ENCODE measurements at places on chromosomes 6 and 20.

GRCh38 chr6:10655508-10656055, 38.8 kb downstream of the C6orf52 start:
- no peak for DNase-seq

GRCh38 chr6:153960281-153960680, 78.8 kb upstream of the OPRM1 start:
- no peak for DNase-seq

DNA sequence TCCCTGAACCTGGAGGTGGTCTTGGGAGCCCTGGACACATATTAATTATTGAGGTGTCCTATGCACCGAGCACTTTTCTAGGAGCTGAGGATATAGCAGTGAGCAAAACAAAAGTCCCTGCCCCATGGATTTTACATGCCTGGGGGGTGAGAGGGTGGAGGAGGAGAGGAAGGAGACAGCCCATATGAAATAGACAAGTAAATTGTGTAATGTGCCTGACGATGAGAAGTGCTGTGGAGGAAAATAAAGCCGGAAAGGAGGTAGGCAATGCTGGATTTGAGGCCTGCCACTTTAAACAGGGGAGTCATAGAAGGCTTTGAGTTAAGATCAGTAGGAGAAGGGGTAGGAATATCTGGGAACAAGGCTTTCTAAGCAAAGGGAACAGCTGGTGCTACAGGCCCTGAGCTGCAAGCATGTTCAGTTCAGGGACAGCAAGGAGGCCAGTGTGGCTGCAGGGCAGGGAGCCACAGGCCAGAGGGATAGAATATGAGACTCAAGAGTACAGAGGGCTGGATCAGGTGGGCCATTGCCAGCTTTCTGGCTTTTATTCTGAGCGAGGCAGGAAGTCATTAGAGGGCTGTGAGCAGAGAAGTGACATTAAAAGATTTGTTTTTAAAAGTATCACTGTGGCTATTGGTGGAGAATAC, 19.1 kb upstream of the MYLIP start:
- no peak for DNase-seq

DNA sequence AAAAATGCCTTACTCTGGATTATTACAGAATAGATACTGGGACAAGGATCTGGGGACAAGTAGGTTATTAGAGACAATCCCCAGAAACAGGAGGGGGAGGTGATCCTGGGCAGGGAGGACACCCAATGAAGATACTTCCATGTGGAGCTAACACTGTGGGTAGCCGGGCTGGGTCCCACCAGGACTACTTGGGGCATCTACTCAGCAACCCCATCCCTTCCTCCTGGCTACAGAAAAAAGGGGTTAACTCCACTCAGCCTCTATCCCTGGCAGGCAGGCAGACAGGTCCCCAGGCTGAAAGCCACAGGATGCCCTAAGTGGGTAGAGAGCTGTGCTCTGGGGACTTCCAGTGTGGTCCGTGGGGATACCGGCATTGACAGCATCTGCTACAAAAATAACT, 68.0 kb upstream of the NXT1 start:
- no peak for DNase-seq

DNA sequence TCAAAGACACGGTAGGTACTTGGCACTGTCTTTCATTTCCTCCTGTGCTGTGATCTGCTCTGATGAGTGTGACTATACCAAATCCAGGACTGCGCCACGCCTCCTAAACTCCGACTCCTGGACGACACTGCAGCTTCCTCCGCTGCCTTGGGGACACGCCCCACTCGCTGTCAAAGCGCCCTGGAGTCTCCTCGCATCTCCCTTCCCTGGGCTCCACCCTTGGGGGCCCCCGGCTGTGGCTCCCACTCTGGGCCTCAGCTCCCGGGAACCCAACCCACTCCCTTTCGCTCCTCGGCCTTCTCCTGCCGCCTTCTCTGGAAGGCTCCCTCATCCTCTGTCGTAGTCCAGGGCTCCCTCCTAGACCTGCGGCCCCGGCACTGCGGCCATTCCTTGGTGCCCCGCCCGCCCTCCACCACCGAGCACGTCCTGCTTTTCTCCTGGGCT, 61.2 kb downstream of the RSPH3 start:
- no peak for DNase-seq

GRCh38 chr6:149049230-149049629, 268.3 kb upstream of the TAB2 start:
- DNase-seq: no peak

GRCh38 chr20:57097245-57097915, 169.1 kb downstream of the BMP7 start:
- DNase-seq: no peak

DNA sequence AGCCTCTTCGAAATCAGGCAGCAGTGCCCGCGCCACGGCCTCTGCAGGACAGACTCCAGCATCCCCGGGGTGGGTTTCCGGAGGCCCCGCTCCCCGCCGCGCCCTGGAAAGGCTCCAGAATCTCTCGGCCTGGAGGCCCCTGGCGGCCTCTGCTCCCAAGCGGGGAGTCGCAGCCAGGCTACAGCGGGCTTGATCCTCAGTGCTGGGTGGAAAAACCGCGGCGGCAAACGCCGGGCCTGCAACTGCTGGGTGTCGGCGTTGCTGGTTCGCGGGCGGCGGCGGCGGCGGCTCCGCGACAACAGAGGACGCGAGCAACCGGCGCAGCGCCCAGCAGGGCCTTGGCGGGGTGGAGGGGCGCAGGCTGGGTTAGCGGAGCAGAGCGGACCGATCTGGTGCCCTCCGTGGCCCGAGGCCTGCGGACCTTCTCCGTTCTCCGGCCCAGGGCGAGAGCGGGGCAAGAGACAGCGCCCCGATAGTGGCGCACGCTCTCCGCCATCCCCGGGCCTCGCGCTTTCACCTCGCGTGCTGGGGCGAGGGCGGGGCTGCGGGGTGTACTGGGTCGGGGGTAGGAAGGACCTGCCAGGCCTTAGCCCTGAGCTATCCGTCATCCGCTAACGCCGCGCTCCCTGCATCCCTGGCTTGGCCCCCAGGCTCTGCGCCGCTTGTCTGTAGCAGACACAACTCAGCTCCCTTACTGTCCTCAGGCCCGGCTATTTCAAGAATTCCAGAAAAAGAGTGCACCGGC, 3.4 kb upstream of the ZNF292 start:
- DNase-seq: peak; percentile 23

DNA sequence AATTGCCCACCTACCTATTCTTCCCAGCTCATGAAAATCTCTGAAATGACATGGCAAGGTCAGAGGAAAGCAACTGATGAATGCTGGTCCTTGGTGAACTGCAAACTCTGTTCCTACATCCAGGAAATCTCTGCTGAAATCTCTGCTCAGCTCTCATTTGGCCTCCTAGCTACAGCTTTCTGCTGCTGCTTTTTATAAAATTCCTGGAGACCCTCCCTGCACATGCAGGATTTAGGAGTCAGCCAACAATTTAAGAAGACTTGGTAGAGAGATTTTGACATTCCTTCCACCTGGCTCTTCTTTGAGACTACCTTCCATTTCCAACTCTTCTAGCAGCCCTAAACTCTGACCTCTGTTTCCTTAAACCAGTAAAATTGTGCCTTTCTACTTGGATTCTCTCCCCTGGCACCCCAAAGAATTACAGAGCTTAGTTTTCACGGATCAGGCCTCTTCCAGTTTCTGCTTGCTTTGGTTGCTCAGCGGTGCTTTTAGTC, 55.5 kb downstream of the PDE7B start:
- no peak for DNase-seq

DNA sequence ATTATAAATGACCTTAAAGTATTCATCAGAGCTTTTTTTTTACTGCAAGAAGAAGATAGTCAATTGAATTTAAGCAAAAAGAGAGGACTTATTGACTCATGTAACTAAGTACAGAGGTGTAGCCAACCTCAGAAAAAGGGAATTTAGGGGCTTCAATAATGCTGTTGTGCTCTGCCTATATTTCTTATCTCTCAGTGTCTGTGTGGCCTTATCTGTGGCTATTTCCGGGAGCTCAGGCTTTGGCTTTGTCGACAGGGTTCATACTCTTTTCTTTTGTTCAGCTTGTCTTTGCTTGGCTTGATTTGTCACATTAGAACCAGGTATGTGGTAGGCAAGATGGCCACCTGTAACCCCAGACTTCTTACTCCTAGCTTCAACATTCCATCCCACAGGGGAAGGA, 38.6 kb upstream of the FABP7 start:
- DNase-seq: no peak

DNA sequence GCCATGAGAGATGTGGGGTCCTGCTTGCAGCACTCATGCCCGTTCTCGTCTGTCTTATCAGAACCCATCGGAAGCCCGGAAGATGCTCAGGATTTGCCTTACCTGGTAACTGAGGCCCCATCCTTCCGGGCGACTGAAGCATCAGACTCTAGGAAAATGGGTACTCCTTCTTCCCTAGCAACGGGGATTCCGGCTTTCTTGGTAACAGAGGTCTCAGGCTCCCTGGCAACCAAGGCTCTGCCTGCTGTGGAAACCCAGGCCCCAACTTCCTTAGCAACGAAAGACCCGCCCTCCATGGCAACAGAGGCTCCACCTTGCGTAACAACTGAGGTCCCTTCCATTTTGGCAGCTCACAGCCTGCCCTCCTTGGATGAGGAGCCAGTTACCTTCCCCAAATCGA, 8.3 kb downstream of the PI16 start:
- peak; percentile 70 for DNase-seq

GRCh38 chr20:25389858-25390537, 637 bp downstream of the ABHD12 start:
- DNase-seq: peak; percentile 23

DNA sequence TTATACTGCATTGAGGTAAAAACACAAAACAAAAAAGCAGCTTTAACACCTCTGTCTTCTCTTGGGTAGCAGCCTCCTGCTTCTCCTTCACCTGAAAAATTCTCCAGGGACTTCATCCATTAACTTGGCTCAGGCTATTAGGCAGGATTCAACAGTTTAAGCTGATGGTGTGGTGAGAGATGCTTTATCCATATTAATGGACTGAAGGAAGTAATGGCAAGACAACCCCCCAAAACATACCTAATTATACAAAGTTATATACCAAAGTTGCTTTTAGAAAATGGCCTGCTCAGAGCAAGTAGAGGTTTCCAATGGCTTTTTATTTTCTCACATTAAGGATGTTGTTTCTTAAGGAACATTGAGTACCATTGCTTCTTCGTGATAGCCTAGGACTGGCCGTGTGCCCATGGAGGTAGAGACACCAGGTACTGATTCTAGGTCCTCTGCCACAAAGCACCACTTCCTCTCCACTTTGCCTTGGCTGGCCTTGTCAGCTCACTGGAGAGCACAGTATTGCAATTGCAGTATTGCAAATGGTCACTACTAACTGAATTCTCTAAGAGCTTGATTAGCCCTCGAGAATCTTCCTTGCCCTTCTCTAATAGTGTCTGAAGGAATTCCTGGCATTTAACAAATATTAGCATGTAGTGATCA, 7.3 kb downstream of the EDN1 start:
- DNase-seq: no peak

DNA sequence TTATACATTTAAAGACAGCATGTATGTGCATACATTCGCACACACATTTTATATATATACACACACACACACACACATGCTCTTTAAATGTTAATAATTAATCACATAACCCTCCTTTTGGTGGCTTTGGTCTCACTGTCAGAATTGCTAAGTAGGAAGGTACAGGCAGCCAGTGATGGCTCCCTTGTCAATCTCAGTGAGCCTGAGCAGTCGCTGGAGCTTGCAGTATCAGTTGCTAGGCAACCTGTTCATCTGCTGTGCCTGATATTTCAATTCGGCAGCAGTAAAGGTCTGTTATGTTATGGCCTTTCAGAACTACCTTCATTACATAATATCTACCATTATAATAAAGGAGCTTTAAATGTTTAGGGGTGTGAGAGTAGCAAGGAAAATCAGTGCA, 374.3 kb downstream of the LMBRD1 start:
- no peak for DNase-seq

DNA sequence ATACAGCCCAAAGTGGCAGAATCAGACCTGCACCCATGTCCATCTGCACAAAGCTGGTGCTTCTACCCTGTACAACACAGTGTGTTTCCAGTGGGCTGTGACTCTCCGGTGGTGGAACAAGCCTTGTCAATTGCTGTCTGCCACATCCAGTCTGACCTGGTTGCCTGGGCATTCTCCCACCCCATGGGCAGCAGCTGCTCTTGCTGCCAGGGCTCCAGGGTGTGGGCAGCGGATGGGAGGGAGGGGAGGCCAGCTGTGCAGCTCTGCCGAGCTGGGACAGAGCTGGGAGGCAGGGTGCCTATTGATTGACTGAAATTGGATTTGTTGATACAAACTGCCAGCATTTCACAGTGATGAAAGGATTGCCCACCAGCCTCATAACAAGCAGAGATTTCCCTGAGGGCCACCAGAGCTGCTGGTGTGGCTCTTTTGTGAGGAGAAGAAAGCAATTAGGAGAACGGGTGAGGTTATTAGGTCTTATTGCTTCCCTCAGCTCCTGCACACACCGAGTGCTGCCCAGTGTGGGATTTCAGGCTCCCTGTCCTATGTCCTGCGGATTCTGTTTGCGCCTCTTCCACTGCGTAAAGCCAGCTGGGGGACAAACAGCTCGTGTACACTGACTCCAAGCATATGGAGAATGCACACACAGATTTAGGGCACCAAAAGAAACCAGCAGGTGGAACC, 150.8 kb downstream of the NRN1 start:
- no peak for DNase-seq

DNA sequence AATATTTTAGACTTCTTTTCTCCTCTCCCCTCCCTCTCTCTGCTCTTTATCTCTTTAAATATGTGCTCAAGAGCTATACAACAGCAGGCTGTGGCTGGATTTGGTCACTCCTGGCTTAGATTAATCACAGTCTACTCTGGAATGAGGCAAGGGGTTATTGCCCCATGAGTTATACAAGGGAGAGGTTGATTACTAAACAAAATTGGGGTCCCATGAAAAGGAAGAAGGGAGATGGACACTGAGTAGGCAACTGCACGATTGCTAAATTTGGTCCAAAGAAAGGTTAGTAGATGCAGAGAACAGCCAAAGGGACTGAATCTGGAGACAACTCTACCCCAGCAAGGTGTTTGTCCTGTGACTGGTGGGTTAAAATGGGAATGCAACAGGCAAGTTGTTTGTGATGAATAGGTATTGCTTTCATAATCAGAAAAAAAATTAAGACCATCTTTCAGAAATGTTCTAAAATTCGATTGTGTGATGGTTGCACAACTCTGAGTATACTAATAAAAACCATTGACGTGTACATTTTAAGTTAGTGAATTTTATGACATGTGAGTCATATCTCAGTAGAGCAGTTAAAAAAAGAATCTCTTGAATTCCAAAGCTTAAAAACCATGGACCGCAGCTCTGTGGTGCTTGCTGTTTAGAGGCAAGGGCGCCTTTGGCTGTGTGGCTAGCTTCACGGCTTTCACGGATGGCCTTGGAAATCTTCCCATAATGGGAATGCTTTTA, 57.1 kb downstream of the KIZ start:
- DNase-seq: peak; percentile 42

Data from H54 (cell line).